CD4-positive, alpha-beta T cell treated with Interleukin-6 at 100 ng/mL for 8 hours (primary cell): ENCODE measurements at places on chromosomes 6 and 20.
A peak's percentile ranks its signal among the peaks of the same experiment; 100 is the strongest.

DNA sequence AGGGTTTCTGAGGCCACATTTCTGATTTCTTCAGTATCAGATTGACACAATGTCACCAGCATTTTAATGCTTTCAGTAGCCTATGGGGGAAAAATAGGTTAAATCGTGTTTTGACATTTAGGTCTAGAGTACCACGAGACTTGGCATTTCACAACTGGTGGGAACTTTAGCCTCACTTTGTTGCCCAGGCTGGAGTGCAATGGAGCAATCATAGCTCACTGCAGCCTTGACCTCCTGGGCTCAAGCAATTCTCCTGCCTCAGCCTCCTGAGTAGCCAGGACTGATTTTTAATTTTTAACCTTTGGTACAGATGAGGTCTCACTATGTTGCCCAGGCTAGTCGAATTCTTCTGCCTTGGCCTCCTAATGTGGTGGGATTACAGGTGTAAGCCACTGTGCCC is 11.0 kb upstream of the ARMH2 start:
- no peak for DNase-seq

GRCh38 chr6:152978058-152978457 is 4.8 kb downstream of the FBXO5 start:
- DNase-seq: no peak

- DNase-seq: no peak
These were observed 270.3 kb upstream of the ECI2 start for GRCh38 chr6:4405621-4406212.

DNA sequence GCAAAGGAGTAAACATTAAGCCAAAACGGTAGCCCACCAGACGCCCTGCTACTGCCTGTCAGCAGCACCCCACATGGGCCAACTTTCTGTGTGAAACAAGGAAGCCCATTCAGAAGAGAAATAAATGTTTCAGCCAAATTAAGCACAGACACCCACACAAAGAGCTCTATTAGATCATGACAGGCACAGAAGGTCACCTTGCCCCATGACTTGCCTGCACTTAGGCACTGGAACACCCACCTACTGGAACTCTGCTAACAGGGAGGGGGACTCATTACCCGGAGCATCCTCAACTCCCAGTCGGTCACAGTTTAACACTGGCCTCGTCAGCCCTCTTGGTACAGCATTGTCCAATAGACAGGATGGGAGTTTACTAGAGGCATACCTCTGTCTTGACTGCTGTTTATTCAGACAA is 31.8 kb downstream of the GFOD1 start:
- no peak for DNase-seq

DNA sequence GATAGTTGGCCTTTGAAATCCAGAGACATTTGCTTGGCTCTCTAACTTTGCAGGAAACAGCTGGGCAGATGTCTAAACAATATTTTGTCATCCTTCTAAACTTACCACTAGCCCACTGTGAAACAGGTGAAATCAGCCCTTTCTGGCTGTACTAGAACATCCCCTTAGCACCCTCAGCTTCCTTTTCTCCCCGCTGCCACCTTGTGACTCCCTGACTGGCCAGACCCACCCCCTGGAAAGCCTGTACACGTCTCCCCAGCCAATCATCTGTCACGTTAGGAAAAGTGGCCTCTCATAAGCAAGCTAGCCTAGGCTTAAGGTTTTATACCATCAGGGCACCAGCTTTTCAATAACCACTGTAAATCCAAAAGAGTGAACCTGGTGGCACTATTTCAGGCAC is 88.6 kb upstream of the E2F3 start:
- DNase-seq: no peak

DNA sequence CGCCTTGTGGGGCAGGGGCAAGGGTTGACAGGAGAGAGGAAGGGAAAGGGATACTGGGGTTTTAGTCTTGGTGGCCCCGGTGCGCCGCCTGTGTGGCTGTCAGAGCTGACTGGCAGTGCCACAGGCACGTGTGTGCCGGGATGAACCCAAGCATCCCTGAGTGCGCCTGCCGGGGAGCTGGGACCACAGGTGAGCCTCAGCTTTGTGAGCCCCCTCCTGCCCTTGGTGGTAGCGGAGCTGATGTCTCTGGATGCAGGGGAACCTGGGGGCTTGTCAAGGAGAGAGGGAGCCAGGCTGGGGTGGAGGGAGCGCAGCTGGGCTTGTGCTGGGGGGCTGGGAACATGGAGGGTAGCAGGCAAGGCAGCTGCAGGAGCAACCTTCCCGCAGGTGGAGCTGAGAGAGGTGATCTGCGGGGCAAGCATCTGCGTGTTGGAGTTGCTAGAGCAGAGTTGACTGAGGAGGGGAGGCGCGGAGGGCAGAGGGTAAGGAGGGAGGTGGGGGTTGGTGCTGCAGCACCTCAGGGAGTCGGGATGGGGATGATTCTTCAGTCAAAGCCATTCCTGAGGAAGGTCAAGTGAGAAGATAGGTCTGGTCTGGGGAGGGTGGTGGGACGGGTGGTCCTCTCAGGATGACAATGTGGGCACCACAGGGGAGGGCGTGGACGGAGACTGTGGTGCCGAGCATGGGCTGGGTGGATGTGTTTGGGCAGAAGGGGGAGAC is 28.1 kb downstream of the PYGB start:
- DNase-seq: no peak

DNA sequence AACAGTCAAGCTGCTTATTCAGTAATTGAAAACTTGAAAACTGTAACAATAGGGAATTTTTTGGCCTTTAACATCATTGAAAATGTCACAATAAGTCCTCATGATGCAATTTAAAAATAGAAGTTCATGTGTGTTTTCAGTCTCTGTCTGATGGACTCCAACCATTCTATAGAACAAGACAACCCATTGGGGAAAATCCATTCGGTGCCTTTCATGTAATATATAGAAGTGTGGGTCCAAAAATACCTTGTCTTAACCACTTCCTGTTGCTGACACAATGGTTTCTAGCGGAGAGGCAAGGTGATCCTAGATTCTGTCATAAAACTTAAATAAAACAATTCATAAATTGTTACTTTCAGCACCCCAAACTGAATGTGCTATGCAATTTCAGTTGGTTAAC is 1131.3 kb upstream of the MAP3K7 start:
- DNase-seq: no peak

DNA sequence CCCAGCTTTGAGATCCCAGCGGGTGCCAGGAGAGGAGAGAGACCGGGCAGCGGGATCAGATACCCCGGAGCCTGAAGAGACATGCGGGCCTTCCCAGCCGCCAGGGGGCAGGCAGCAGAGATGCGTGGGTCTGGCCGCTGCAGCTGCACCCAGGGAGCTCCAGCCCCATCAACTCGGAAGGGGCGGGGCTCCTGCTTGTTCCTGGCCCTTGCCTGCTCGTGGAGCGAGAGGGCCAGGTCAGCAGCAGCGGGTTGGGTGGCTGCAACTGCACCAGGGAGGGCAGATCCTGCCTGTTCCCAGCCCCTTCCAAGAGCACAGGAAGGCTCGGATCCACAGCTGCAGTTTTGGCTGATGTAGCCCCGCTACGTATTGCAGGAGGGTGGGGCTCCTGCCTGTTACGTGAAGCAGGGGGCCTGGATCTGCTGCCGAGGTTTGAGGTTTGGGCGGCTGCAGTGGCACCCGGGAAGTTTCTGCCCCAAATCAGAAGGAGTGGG is 532.8 kb downstream of the RFPL4B start:
- peak; percentile 1 for DNase-seq

DNA sequence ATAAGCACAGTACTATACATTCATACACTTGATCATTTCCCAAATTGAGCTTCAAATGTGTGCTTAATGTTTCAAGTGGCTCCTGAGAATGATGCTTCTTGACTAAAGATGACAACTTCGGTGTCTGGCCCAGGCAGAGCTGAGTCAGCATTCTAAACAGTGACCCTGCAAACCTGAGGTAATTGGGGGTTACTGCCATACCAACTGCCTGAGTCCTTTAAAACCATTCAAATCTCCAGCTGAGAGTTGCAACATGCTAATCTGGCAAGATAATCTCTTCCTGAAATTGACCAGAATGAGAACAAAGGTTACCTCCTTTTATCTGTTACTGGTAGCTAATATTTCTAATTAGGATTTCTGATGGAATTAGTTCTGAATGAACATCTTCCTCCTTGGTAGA is 8.2 kb downstream of the BACH2 start:
- no peak for DNase-seq

DNA sequence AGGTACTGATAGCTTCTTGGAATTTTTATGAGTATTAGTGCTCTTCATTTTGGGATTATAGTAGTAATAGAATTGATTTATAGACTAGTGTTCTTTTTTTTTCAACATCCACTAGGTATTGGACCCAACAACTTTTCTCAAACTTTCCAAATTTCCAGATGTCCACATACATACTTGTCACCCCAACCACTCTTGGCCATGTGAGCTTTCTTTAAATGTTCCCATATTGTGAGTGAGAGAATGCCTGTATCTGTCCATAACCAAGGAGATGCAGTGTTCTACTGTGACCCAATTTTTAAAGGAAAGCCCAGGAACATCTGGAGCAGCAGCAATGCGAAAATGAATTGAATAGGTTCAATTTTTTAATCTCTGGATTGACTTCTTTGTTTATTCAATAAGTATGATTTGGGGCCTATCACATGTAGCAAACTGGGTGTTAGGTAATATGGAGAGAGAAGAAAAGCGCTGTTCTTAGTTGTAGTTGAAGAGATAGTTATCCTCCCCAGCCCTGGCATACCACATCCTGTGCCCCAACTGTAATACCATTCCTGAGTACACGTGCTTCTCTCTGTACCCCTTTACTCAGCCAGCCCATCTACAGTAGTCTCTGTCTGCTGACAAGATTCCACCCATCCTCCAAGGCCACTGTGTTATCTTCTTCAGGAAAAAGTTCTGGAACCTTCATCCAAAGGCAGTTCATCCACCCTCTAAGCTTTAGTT is 116.8 kb upstream of the SUPT3H start:
- DNase-seq: peak; percentile 40

DNA sequence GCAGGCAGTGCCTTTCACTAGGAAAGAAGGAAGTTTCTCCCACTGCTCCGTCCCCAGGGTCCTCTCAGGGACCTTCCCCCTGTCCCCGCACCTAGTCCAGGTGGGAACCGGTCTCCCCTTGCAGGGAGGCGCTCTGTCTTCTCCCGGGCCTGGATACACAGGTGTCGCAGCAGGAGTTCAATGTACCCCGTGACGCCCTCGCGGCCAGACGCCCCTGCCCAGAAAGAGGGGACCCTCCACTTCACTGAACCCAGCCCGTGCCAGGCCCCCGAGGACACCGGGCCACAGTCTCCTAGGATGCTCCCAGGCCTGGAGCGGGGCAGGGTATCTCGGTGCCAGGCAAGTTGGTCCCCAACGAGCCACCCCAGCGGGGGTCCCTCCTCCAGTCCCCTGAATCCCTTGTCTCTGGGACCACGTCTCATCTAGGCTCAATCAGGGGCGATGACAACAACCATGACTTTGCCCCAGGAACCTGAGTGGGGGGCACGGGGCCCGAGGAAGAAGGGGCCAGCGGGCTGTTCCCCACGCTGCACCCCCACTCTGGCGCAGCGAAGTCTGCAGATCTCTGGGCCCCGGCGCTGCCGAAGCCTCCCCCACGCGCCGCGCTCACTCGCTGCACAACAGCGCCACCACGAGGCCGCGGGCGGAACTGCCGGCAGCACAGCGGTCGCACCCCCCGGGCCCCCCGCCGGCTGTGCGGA is 103.0 kb downstream of the EDN3 start:
- DNase-seq: peak; percentile 50

DNA sequence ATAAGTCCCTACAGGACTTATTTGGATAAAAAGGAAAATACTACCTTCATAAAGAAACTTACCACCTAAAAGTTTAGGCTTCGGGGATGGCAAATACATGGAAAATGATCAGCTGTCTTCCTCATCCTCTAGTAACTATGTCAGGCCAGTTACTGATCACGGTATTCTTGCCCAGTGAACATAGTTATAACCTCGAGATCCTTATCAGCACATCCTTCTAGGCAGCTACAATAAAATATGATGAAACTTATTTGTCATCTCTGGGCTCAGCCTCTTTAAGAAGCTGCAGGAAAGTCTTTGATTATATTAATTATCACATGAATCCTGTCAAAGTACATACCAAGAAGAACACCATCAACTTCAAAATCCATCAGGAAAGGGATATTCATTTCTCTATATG is 41.8 kb downstream of the SF3B5 start:
- no peak for DNase-seq

DNA sequence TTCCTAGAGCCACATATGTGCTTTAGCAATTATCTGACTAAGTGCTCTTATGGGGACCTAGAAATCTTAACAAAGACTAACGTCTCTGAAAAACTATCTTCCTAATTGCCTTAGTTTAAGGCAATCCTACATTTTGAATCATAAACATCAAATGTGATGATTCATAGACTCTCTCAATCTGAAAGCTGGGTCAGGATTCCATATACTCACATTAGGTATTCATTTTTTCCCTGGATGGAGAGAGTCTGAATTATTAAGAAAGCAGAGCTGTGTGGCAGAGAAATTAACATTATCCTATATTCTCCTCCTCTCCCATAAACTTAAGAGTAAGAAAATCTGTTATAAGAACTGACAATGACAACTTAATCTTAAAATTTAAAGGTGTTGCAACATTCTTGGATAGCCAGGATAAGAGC is 1.6 kb upstream of the PRL start:
- no peak for DNase-seq

- no peak for DNase-seq
These were observed 127.9 kb upstream of the NAA20 start for GRCh38 chr20:19889011-19889953.

DNA sequence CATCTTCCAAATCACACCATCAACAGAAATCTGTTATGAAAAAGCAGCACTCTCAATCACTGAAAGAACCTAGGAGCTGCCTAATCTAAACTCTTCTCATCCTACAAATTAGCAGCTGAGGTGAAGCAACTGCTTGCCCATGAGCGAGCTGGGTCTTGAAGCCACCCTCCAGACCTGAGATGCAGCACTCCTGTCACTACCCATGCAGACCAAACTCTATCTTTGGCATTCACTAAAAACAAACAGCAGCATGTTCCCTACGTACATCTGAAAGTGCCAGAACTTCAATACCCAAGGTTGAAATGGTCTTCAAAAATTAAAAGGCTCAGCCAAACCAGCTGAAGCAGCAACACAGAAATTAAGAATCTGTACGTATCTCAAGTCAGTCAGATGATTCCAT is 14.3 kb downstream of the ADNP start:
- no peak for DNase-seq

DNA sequence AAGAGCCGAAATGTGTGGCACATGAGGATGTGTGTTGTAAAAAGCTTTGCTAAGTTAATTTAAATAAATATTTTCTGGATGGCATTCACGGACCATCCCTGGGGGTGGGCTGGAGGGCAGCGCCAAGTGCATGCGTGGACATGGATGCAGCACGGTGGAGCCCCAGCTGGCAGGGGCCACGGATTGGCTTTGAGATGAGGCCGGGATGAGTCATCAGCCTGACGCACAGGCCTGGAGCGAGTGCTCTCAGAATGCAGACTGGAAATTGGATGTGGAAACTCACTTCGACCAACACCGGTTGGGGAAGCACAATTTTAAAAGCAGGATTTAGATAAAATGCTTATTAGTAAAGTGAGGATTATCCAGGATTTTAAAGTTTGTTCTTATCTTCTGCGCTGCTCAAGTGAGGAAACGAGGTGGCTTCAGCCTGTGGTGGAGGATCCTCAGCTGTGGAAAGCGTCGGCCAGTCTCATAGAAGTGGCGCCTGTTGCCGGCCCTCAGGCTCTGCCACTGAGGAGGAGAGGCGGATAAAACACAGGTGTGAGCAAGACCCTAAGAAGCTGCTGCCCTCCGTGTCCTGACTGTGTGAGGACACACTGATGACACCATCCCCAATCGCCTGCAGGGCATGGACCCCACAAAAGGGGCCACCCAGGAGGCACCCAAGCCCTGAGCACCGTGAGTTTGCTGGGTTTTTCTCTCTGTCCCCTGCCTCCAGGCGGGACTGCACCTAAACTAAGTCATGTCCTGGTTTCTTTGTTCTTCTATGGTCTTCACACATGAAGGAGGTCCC is 279.7 kb downstream of the CDH4 start:
- DNase-seq: no peak

- no peak for DNase-seq
These were observed 39.0 kb downstream of the ADGRF4 start for GRCh38 chr6:47737406-47737805.
